ENCODE measurements at places on chromosomes 5 and 9. TPM values are rescaled to one million over a fixed set of nuclear protein-coding genes. Genes with fewer than 3 reads are reported as not detected.

DNA sequence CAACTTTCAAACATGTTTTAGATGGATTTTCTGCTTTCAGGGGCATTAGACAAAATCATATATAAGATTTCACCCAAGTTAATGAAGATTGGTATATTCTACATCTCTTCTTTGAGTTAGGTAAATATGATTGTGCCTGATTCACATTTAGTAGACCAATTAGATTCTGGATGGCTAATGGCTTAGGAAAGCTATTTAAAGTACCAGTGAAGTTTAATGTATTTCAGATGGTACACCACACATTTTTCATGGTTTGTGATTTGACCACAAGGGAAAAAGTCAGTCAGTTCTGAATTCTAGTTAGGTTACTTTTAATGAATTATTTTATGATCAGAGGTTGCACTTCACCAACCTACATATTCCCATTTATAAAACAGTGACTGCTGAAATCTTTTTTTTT, 409.7 kb downstream of the ADGRV1 start:
- DNase-seq = no peak

The LOX gene
- 41.1 TPM for polyA plus RNA-seq

The CDC25C gene
- 2.4 TPM for polyA plus RNA-seq

GRCh38 chr5:505951-506525, 18.2 kb downstream of the SLC9A3 start:
- DNase-seq = no peak

GRCh38 chr9:122001491-122002201, 91.5 kb downstream of the TTLL11 start:
- no peak for DNase-seq

- DNase-seq = no peak
These were observed 9.0 kb upstream of the ZSWIM6 start for GRCh38 chr5:61322738-61323725.

DNA sequence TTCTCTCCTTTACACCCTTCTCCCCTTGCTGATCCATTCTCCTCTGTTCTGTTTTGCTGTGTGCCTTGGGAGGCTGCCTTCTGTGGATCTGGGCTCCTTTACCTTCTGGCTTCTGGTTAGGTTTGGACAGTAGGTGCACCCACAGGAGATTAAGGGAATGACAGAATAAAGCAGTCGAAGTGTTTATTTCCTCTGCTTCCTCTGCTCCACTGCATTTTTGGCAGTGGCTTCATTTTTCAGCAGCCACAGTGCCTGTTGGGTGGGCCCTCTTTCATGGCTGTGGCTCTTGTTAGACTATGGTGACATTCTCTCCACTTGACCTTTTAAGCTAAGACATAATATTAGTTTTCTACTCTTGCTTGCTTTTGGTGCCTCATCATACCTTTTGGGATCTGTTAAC, 144.1 kb downstream of the CCDC171 start:
- DNase-seq = no peak

GRCh38 chr5:132489871-132490483, 596 bp downstream of the IRF1 start:
- DNase-seq = peak; percentile 81

- no peak for DNase-seq
These were observed 55.4 kb downstream of the GOLM1 start for GRCh38 chr9:86043999-86044398.

The SCGB3A2 gene
- polyA plus RNA-seq = not detected

DNA sequence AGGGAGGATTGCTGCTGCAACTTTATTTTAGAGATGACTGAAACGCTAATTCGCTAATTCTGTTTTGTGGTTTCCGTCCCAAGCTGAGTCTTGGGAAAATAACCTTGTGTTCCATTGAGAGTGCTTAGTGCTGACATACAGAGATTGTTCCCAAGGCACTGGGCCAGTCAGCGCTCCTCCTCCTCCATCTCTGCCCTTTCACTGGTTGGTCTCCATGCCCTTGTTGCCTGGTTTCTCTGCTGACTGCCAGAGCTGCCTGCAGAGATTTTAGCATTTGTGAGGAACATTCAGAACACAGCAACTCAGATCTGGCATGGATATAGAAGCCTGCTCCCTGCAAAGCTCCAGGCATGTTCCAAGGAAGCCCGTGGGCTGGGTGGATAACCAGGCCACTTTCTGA, 126.0 kb upstream of the IRX2 start:
- no peak for DNase-seq

GRCh38 chr5:14665101-14665822, 744 bp downstream of the OTULIN start:
- peak; percentile 34 for DNase-seq

The IL33 gene
- 29.6 TPM for polyA plus RNA-seq

DNA sequence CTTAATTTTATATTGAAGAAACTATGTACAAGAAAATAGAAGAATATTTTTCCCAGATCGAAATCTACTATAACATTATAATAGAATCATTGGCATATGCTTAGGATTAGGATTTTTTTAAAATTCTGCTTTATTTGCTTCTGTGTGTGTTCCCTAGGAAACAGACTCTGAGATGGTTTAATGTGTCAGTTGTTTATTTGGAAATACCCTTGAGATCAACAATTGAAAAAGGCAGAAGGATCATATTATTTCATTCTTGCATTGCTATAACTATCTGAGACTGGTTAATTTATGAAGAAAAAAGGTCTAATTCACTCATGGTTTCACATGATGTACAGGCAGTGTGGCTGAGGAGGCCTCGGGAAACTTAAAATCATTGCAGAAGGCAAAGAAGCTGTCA, 622.6 kb downstream of the PRR16 start:
- DNase-seq = no peak

DNA sequence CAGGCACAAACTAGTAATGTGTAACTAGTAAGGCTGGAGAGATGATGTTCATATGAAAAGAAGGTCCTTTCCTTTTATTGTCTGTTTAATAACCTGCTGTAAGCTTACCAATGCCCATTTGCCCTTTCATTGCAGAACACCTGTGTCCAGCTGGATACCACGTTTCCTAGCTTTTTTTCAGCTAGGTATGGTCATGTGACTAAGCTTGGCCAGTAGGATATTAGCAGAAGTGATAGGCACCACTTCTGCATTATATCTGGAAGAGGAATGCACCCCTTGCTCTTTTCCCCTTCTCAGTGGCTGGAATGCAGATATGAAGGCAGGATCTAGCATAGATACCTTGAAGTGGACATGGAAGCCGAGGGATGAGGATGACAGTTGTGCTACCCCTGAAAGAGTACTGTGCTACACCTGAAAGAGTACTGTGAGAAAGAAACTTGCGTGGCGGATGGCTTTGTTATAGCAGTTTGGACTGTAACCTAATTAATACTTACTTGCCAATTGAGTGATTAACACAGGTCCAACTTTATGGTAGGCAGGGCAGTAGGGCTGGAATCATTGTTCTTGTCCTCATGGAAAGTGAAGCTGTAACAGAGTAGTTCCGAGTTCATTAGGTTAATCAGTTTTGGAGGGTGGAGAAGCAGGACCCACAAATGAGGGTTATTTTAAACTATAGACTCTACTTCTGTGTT, 6.8 kb downstream of the SMIM32 start:
- DNase-seq = no peak

GRCh38 chr5:59188419-59189225, 605.7 kb downstream of the RAB3C start:
- peak; percentile 75 for DNase-seq

GRCh38 chr5:116042375-116042774, 10.1 kb downstream of the ARL14EPL start:
- DNase-seq = no peak

DNA sequence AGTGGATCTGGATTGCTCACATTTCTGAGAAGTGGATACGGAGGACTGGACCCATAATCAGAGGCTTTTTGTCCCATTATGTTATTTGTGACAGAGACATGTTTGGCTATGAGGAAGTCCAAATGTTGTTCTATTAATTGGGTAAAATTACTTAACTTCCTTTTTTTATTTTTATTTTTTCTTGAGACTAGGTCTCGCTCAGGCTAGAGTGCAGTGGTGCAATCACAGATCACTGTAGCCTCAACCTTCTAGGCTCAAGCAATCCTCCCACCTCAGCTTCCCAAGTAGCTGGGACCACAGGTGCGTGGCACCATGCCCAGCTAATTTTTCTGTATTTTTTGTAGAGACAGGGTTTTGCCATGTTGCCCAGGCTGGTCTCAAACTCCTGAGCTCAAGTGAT, 11.9 kb upstream of the PGGT1B start:
- DNase-seq = no peak

The C5orf58 gene
- polyA plus RNA-seq = 0.35 TPM

DNA sequence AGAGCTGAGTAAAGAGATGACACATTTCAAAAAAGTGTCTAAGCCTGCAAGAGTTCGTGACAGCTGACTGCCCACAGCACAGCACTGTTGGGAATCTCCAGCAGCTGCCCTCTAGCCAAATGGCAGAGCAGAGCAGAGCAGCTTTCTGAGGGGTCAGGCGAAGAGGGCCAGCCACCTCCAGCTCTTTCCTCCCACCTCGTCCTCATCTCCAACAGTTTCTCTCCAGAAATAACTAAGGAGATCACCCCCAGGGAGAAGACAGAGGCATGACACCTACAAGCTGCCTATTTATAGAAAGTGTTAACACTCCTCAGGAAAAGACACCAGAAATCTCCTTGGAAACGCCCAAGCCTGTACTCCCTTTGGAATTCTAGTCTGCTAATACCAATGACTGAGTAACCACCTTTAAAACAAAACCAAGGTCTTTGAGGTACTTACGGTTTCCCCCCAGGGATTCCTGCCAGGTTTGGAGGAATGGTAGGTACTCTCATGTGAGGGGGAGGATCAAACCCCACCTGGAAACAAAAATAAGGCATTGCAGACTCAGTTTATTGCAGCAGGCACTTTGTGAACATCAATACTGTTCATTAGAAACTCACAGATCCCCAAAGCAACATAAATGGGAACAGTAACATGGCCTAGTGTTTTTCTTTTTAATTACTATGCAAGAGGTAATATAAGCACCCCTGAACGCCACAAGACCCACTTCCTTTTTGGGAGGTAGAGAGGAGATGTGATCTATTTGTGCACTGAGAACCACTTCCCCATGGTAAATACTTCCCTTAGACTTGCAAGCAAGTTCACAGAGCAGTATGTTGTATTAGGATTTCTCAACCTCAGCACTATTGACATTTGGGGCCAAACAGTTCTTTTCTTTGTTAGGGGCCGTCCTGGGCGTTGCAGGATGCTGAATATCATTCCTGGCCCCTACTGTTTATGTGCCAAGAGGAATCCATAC, 79.3 kb downstream of the TLE1 start:
- DNase-seq = no peak

The PCDHGA4 gene
- polyA plus RNA-seq = 1.6 TPM

The SLC4A9 gene
- 0.18 TPM for polyA plus RNA-seq

The FAM170A gene
- not detected for polyA plus RNA-seq

DNA sequence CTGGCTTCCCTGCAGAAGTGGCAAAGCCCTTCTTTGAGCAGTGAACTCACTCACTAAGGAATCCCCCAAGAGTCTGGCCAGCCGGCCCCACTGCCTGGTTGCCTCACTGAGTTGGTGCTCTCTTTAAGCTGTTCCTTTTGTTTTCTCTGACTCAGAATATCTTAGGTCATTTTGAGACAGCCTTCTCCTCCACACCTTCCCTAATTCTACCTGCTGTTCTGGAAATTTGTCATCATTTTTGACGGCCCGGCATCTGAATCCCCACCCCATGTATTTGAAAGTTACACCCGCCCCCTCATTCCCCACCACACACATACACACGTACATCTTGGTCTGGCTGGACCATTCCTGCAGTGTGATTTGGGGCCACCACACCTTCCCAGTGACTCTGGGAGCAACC, 41.8 kb downstream of the FGF1 start:
- no peak for DNase-seq

DNA sequence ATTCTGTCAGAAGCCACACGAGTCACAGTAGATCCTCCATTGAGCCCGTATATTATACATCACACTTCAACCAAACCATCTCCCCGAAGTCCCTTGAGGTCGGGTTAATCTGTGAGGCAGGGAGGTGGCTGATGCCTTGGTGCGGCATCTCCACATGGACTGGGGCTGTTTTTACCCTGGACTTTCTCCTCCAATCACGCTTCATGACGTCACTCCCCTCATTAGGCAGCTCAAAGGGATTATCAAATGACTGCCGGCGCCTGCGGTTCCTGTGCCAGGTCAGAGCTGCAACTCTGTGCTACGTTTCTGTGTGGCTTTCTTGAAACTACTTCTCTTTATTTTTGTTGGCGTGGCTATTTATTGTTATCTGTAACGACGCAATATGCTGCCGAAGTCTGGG, 53.7 kb downstream of the TMOD1 start:
- DNase-seq = no peak

DNA sequence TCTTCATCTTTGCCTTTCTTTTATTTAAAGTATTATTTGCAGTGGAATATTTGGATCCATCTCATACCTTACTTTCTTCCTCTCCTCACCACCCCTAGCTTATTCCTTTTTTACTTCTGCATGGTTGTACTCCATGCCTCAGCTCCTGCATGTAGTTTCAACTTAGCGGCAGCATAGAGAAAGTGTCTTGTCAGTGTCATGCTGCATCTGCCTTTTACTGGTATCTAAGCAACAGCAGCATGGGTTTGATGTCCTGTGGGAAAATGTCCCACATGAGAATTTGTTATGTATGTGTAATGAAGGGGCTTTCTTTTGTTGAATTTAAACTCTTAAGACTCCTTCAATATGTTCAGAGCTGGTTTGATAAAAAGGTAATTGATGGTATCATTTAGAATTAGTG, 20.6 kb downstream of the TCERG1 start:
- no peak for DNase-seq

The GFPT2 gene
- polyA plus RNA-seq = 10.8 TPM

The ENTREP1 gene
- 48.7 TPM for polyA plus RNA-seq

The OR2S2 gene
- polyA plus RNA-seq = not detected

Data from hindlimb muscle (tissue), 1 donor.